GM12892 (cell line): ENCODE measurements at places on chromosomes 7 and 10.

DNA sequence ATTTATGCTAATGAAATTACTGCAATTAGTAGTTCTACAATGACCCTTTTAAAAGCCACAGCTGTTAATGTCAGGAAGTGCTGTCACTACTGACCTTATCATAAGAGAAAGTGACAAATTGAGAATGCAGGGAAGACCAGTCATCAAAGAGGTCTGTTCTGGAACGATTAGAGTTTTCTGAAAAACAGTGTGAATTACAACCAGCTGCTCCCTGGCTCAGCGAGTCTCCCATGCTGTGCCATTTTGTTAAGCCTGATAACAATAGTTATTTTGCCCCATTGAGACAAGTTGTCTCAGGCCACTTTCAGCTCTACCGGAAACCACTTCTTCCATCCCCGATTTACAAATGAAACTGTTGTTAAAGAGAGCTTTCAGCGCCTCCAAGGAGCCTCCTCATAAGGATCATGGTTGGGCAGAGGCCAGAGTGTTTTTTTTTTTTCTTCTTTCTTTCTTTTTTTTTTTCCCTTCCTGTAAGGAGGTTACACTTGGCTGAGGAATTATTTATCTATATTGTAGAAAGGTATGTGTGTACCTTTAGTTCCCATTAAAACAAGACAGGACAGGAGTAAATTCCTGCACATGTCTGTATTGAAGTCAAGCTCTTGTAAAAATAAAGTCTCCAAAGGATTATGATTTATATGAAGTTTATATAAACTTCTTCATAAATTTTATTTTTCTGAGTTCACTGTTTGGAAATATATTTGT lies 173.6 kb downstream of the CDCA7L start:
- DNase-seq, result no peak

DNA sequence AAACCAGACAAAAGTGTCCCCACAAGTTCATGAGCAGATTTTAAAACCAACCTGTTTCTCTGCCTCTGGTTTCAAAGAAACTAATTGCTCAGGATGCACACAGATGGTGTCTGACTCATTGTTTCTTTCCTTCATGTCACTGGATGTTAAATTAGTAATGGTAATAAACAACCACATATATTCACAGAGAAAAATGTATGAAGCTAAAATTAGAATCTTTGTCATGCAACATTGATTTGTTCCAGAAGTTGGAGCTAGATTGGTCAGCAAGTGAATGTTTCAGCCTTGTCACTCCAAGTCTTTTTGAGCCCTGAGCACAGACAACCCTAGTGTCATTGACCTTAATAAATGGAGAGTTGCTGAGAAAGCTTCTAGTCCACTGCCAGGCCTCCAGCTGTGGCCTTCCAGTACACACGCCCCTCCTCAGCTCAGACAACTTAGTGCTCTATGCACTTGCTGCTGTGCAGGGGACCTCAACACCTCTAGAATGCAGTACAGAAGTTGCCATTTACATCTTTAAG lies 175.9 kb downstream of the CCDC71L start:
- no peak for DNase-seq

DNA sequence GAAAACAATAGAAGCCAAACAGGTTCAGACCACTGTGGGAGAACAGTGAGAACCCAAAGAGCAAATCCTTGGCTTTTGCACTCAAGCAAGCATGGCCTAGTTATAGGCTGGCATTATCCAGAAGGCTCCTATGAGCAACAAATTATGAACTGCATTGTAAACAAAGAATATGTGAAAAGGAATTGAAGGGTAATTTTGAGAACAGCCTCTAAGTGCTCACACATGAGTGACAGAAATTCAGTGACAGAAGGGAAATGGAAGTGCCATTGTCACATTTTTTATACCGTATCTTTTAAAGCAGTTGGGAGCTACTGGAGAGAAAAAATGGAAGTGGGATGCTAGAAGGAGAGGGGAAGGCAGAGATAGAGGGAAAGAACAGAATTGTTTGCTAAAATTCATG lies 114.2 kb downstream of the MACC1 start:
- DNase-seq, result no peak

DNA sequence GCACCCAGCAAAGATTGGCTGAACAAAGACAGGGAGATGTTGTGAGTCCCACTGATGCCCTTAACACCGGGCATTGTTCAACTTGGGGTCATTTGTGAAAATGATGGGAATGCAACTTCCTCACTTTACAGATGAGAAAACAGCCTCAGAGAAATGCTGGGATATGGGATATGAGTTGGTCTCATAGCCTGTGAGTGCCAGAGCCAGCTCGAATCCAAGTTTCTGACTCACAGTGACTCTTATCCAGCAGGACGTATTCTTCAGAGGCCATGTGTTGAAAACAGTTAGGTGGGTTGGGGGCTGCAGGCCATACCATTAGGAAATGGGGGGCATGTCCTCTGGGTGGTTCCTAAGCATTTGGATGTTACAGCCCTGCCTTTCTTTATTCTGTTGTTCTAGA lies 45.2 kb downstream of the KIAA1217 start:
- DNase-seq, result no peak

GRCh38 chr7:45685619-45686240 lies 111.6 kb downstream of the ADCY1 start:
- DNase-seq, result no peak

DNA sequence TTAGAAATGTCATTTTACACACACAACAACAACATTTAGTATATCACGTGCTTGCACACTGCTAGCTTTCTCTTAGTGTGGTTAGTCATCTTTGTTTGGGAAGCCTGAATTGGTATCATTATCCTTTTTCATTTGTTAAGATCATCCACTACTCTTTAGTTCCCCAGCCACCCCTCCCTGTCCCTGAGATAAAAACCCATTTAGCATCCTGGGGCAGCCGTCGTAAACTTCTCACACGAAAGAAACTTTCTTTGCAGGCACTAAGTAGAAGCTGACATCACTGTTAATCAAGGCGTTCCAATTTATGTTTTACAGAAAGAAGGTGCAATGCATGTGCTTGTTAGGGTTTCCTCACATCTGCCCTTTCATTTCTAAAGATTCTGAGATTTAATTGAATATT lies 475.1 kb upstream of the FZD8 start:
- DNase-seq, result no peak

DNA sequence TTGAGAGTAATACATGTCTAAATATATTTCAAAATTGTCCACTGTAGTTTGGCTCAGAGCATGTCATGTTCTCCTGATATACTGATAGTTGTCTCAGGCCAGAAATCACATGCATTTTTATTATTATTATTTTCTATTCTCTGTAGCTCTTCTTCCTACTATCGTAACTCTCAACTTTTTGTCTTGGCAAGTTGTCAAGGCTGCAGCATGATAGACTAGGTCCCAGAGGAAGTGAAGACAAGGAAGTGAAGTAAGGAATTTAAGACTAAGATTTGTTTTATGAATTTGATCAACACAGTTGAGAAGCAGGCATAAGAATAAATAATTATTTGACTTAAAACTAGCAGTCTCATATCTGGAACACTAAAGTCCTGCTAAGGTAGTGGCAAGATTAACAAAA lies 369.5 kb downstream of the ABCA13 start:
- no peak for DNase-seq
